ENCODE measurements at places on chromosomes 2 and 18.

DNA sequence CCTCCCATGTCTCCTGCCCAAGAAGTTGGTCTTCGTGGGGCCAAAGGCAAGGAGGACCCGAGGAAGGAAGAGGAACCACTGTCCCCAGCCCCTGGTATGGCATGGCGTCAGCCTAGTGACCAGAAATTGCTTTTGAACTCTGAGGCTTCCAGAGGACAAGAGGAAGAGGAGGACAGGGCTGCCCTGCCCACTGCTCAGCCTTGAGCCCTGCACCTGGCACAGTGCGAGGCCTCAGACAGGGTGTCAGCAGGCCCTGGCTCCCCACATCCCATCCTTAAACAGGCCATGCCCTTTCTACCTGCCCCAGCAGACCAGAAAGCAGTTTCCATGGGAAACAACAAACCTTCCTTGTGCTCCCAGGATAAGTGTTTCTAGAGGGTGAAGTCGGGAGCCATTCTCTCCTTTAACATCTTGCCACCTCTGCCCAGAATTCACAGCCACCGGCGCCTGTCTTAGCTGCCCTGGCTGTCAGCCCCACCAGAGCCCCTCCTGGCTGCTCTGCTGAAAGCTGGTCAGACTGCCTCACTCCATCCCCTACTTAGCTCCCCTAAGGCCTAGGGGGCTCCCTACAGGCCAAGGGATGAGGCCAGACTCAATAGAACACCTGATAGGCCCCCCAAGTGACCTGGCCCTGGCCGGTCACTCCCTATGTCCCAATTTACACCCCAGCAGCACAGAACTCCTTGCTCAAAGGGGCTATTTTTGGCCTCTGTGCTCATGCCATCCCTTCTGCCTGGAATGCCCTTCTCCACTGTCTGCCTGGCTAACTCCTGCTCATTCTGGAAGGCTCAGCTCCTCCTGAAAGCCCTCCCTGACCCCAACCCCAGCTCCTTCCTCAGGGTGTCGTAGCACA is 20.6 kb downstream of the ATOH8 start:
- DNase-seq, result no peak

DNA sequence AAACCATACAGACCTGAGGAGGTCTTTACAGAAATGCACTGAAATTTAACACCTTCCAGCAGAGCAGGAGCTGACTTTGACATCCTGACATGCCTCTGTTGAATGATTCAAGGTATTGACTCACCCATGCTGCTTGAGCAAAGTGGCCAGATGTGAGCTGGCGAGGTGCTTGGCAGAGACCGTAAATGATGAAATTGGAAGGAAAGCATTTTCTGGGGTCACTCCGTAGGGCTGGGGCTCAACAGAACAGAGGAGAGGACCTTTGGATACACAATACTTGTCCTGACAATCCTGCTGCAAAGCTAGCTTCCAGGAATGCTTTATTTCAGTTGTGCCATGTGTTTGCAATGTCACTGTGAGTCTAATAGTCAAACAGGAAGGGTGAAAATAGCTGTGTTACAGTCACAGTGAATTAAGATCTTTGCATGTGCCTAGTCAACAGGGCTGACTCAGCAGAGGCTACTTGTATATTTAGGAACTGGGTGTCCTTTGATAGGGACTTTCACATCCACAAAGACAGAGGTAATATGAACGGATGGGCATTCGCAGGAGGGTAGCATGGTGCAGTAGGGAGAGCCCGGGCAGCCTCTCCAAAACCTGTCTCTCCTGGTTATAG is 31.6 kb upstream of the NCK2 start:
- DNase-seq, result no peak

DNA sequence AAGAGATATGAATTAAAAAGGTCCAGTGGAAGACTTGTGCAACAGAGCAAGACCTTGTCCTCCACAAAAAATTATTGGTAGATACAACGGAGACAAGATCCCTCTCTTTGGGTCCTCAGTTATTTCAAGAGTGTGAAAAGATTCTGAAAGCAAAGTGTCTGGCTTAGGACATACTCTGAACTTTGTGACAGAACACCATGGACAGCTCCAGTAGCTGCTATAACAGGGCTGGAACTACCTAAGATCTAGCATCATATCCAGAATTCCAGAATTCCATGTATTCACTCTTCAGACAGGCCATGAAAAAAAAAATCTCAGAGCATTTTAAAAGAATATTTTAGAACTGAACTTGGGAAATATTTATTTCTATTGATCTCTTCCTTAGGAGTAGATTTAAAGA is 74.8 kb upstream of the ZBTB14 start:
- DNase-seq, result no peak

DNA sequence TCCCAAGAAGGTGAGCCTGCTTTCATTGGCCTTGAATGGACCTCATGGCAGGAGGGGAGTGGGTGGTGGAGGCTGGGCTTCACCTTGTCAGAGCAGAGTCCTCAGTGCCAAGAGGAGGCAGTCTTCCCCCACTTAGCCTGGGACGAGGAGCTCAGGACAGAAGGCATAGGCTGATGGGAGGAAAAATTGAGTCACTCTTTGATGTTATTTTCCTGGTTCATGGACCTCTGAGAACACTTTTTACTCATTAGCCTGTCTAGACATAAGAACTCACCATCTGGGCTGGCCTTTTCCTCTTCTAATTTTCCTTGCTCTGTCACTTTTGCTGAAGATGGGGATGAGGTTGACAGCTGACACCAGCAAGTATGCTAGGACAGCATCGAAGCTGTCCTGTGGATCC is 225.7 kb upstream of the TNP1 start:
- no peak for DNase-seq
